ENCODE measurements at places on chromosomes 16 and 17. TPM values are rescaled to one million over a fixed set of nuclear protein-coding genes. Genes with fewer than 3 reads are reported as not detected.
A peak's percentile ranks its signal among the peaks of the same experiment; 100 is the strongest.

The C16orf95 gene
- 2.8 TPM for total RNA-seq

The G6PC1 gene
- not detected for total RNA-seq

The MYH1 gene
- not detected for total RNA-seq

The NPIPA8 gene
- not detected for total RNA-seq

The SEZ6 gene
- total RNA-seq, result not detected

The TBC1D3G gene
- not detected for total RNA-seq

The ARL17A gene
- total RNA-seq, result 2.1 TPM

The ICAM2 gene
- 220 TPM for total RNA-seq

DNA sequence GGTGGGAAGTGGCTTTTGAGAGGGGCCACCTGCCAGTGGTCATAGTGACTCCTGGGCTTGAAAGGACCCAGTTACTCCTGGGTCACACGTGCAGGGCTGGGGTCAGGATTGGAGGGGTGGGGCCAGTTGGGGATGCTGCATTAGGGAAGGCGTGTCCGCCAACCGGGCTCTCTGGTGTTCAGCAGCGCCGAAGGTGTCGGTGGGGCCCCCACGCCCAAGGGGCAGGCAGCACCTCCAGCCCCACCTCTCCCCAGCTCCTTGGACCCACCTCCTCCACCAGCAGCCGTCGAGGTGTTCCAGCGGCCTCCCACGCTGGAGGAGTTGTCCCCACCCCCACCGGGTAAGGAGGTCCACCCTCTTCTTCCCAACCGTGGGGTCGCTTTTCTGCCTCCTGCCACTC, 9.5 kb downstream of the ABI3 start:
- DNase-seq, result no peak

DNA sequence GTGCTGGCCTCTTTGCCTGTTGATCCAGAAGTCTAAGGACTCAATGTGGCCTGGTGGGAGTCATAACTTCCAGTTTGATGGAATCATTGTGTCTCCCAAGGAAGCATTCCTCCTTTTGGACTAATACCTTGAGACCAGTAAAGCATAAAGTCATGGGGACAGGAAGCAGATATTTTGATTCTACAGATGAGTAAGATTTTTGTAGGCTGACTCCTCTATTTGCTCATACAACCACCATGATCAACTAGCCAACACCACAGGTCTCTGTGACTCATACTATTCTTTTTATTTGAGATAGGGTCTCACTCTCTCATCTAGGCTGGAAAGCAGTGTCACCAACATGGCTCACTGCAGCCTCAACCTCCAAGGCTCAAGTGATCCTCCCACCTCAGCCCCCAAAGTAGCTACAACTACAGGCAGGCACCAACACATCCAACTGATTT, 6.2 kb downstream of the MT2A start:
- DNase-seq, result peak; percentile 63

DNA sequence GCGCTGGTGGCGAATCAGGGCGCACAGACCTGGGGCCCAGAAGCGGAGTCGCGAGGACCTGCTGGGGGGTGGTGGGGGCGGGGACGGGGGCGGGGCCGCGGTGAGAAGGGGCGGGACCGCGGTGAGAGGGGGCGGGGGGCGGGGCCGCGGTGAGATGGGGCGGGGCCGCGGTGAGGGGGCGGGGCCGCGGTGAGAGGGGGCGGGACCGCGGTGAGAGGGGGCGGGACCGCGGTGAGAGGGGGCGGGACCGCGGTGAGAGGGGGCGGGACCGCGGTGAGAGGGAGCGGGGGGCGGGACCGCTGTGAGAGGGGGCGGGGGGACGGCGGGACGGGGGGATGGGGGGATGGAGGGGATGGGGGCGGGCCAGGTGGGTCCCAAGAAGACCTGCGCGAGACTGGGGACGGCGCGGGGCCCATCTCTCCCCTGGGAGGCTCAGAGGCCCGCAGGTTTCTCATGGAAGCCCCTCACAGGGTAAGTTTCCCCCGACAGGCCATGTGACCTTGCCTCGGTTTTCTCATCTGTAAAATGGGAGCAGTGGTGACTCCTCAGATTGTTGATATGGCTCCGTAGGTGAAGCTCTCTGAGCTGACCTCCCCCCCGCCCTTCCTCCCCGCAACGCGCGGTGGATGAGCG, 28.6 kb upstream of the DBNDD1 start:
- DNase-seq, result peak; percentile 6

DNA sequence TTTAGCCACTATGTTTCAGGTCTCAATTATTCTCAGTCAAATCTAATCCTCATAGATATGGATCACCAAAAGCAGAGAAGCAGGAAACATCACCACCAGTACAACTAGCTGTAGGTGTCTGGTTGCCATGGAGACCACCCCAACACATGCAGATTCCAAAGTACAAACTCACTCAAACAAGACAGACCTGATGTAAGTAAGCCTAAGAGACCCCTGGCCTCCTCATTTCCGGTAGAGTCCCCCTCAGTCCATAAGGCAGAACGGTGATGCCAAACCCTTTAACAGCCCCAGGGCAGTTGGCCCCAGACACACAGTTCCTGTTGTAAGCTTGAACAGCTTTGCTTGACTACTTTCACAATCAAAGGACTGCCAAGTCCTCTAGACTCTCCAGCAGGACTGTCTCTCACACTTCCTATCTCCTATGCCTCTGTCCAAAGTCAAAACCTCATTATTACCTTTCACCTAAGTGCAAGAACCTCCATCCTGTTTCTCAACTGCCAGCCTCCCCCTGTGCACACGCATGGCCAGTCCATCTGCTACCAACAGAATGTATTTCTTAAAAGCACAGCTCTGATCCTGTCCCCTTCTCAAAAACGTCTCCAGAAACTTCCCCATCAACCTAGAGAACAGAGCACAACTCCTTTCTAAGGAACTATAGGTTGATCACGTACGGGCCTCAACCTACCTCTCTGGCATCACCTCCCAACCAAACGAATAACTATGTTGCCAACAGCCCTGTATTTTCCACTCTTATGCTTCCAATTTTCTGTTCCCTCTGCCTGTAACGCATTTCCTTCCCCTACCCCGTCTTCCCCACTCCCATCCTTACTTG, 23.9 kb downstream of the SLC39A11 start:
- peak; percentile 54 for DNase-seq

DNA sequence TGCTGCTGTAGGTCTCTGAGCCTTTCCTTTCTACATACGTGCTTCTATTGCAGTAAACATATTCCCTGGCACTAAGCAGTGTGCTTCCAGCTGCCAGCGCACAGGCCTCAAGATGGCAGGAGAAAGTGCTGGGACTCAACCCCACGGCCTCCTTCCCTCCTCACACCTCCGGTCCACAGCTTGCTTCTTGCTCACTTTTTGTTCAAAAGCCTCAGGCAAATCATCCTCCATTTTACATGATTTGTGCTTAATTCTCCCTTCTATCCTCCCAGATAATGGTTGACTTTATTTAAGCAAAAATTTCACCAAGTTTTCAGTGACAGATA, 5.4 kb downstream of the CDK5R1 start:
- no peak for DNase-seq

- no peak for DNase-seq
Observed at GRCh38 chr17:45046537-45047125, 4.8 kb downstream of the DCAKD start.

- no peak for DNase-seq
Observed at GRCh38 chr17:2511138-2511461, 588 bp downstream of the METTL16 start.

DNA sequence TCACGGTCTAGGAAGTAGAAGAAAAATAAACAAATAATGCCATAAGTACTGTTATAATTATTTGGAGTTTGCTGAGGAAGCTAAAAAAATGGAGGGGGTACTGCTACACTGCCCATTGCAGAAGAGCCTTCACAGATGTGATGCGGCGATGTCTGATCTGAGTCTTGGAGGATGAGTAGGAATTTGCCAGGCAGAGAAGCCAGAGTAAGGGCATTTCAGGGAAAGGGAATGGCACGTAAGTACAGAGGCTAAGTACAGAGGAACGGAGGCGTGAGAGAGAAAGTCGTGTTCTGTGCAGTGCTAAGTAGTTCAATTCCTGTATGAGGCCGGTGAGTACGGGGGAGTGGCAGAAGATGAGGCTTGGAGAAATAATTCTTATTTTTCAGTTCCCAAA, 741 bp upstream of the GRB2 start:
- DNase-seq, result no peak

- DNase-seq, result no peak
Observed at GRCh38 chr16:75250809-75251279, 580 bp downstream of the BCAR1 start.

- DNase-seq, result no peak
Observed at GRCh38 chr17:71329310-71330098, 791.3 kb upstream of the SOX9 start.

GRCh38 chr17:66152756-66153155, 39.2 kb downstream of the CEP112 start:
- no peak for DNase-seq

DNA sequence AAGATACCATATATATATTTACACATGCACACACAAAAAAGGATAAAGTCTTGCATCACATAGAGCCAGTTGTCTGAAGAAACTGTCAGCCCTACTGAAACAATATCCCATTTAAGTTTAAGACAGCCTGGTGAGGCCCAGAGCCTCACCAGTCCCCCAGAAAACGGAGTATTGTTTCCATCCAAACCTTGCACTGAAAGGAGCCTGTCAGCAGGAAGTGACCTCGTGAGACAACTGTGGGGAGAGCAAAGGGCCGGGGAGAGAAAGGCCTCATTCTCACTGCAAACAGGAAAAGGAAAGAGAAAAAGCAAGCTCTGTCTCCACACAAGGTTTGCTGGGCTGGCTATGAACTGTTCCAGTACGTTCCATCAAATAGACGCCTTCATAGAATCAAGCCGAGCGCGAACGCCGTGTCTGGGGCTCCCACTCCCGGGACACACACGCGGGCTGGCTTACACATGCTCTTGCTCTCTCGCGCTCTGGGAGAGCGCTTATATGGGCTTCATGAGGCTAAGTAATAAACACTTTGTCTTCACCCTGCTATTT, 44.4 kb upstream of the ZFHX3 start:
- peak; percentile 74 for DNase-seq

GRCh38 chr16:2675714-2676113, 6.6 kb upstream of the KCTD5 start:
- DNase-seq, result no peak

GRCh38 chr17:40490289-40490853, 11.1 kb downstream of the TNS4 start:
- no peak for DNase-seq

DNA sequence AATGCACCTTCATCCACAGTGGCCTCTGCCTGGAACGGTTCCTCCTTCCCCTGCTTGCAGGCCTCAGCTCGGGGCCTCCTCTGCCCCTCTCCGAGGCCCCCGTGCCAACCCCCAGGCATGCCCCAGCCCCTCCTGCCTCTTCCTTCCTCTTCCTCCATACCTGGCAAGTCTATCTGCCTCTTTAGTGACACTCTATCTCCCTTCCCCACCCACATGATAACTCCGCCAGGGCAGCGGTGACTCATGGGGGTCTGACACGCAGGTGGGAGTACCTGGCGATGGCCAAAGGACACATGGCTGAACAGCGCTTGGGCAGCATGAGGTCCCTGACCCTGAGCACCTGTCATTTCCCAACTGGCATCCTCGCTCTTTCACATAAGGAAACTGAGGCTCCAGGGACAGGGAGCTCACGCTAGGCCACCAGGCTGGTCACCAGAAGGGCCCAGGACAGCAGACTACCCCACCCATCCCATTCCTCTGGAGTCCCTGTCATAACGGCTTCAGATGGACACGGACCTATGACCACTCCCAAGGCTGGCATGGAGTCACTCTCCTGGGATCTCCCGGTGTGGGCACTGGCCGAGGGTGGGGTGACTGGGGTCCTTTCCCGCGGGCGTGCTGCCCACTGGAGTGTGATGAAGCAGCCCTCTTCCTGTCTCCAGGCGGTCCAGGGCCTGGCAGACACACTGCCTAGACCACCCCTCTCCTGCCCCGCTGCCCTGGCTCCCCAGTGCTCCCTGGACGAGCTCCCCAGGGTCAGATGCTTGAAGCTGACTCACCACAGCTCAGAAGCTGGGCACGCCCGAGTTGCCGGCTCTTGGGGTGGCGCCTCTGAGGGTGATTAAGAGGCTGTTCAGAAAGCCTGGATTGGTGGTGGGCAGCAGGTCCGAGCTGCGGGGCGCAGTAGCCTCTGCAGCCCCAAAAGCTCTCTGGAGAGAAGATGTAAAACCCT, 100.6 kb downstream of the ENGASE start:
- DNase-seq, result no peak

GRCh38 chr17:46167826-46168569, 25.2 kb downstream of the KANSL1 start:
- no peak for DNase-seq

DNA sequence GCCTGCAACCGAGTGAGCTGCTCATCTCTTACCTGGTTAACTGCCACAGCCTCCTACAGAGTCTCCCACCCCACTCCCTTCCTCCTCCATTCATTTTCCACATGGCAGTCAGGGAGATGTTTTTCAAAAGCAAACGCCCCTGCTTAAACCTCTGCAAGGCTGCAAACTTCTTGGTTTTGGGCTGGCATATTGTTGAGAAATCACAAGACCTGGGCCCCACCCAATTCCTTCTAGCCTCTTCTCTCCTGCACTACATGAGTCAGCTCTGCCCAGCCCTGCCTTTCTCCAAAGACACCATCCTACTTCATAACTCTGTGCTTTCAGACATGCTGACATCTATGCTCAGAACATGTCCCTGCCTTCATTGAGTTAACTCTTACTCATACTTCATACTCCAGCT, 136.1 kb downstream of the SPACA3 start:
- DNase-seq, result no peak

- no peak for DNase-seq
Observed at GRCh38 chr17:59533694-59534093, 31.7 kb upstream of the DHX40 start.

GRCh38 chr16:51359141-51359955, 208.3 kb upstream of the SALL1 start:
- no peak for DNase-seq

DNA sequence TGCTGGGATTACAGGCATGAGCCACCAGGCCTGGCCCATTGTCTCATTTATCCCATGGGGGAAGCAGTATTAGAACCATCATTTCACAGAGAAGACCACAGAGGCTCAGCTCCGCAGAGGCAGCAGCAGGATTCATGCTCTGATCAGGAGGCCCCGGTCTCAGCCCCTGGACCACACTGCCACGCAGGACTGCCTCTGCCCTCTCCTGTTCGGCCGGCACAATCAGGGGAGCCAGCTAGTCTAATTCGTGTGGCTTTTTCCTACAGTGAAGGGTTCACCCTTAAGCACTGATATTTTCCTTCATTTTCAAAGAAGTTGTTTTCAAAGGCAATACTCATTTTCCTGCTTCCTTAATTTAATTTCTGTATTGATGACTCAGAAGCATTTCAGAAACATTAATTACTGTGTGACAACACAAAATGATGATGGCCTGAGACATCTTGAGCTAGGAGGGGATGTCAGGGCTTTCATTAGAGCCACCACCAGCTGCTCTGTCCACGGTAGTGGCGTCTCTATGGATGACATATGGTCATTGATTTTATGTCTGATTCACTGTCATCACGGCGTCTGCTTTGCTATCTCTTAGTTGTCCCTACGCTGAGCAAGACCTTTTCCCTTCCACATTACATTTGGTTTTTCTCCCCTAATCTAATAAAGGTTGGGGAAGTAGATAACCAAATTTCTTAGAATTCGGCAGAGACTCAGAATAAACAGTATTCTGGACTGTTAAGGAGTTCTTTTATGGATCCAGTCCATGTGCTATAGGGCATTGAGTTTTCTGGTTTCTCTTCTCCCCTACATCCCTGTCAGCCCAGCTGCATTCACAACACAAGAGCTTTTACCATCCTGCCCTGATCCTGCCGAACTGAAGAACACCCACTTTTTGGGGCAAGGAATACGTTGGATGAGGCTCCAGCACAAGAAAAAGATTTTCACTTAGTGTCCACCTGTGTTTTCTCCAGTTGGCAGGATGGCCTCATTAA, 314.0 kb downstream of the SLC39A11 start:
- no peak for DNase-seq

All from dermis microvascular lymphatic vessel endothelial cell (primary cell).